ENCODE measurements at places on chromosomes 6 and 20. TPM values are rescaled to one million over a fixed set of nuclear protein-coding genes. Genes with fewer than 3 reads are reported as not detected.

RBM24 gene
- 1.2 TPM for total RNA-seq

TNFRSF21 gene
- total RNA-seq = 46.3 TPM

GRCh38 chr6:124869416-124869815, 92.8 kb upstream of the RNF217 start:
- no peaks in the 10 kb centered on the region for H3K27me3 ChIP-seq
- no peaks in the 10 kb centered on the region for H3K36me3 ChIP-seq
- H3K27ac ChIP-seq = no peak overlapping the region
- no peak for DNase-seq
- H3K4me3 ChIP-seq = no peak overlapping the region

GRCh38 chr6:40947876-40948526, 91.0 kb downstream of the UNC5CL start:
- H3K4me3 ChIP-seq = no peak overlapping the region
- H3K27me3 ChIP-seq = peaks cover 14% of the 10 kb centered on the region
- no peaks in the 10 kb centered on the region for H3K36me3 ChIP-seq
- DNase-seq = no peak
- no peak overlapping the region for H3K27ac ChIP-seq

DNA sequence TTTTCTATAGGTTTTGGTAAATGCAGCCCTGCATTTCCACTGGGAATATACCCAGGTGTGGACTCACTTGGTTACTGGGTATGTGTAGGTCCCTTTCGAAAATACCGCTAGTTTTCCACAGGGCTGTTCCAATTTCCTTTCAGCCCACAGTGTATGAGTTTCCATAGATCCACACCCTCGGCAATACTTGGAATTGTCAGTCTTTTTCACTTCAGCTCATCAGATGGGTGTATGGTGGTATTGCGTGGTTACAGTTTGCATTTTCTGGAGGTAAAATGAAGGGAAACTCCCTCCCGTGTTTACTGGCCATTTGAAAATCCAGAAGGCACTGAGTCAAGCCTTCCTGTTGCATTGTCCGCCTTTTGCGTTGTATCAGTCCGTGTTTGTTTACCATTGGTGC, 453.6 kb downstream of the CDH26 start:
- no peak for DNase-seq
- no peaks in the 10 kb centered on the region for H3K36me3 ChIP-seq
- no peaks in the 10 kb centered on the region for H3K4me1 ChIP-seq
- no peak overlapping the region for H3K4me3 ChIP-seq
- H3K27me3 ChIP-seq = no peaks in the 10 kb centered on the region

- peaks cover 42% of the 10 kb centered on the region for H3K4me1 ChIP-seq
- H3K27me3 ChIP-seq = peaks cover 30% of the 10 kb centered on the region
- H3K4me3 ChIP-seq = no peak overlapping the region
These were observed 71.5 kb downstream of the LYRM2 start for GRCh38 chr6:89566930-89567629.

GRCh38 chr6:151036869-151037680, 171.6 kb downstream of the MTHFD1L start:
- peaks cover 39% of the 10 kb centered on the region for H3K36me3 ChIP-seq
- H3K27ac ChIP-seq = peak overlapping the region; percentile 96
- DNase-seq = no peak
- H3K4me3 ChIP-seq = no peak overlapping the region
- peaks cover 69% of the 10 kb centered on the region for H3K4me1 ChIP-seq

DNA sequence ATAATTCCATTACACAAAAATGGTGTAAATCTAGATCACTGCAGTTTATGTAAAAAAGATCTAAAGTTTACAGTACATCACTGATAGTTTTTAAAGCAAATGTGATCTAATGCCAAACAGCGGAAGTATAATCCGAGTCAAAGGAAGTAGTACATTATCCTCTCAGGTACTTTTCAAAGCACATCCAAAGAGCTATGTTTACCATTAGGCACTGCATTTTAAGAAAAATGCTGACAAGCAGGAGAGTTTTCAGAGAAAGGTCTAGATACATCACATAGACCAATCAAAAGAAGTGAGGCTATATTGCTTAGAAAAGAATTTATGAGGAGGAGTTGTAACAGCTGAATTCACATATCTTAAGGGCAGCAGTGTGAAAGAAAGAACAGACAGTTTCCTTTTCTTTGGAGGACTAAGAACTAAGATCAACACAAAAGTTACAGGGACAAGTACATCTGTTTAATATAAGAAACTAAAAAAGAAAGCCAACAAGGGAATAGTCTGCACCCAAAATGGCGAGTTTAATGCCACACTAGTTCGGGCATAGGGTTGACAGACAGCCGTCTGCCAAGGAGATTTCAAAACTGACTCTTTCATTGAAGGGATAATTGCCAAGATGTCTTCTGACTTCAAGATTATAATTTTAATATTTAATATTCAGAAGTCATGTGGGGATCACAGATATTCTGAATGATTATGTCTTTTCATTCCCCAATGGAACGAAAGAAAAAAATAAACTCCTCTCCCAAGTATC, 1.4 kb downstream of the ZNF184 start:
- peak overlapping the region; percentile 91 for H3K27ac ChIP-seq
- DNase-seq = no peak
- H3K4me1 ChIP-seq = peaks cover 24% of the 10 kb centered on the region
- peak overlapping the region; percentile 89 for H3K4me3 ChIP-seq
- H3K27me3 ChIP-seq = no peaks in the 10 kb centered on the region

DNA sequence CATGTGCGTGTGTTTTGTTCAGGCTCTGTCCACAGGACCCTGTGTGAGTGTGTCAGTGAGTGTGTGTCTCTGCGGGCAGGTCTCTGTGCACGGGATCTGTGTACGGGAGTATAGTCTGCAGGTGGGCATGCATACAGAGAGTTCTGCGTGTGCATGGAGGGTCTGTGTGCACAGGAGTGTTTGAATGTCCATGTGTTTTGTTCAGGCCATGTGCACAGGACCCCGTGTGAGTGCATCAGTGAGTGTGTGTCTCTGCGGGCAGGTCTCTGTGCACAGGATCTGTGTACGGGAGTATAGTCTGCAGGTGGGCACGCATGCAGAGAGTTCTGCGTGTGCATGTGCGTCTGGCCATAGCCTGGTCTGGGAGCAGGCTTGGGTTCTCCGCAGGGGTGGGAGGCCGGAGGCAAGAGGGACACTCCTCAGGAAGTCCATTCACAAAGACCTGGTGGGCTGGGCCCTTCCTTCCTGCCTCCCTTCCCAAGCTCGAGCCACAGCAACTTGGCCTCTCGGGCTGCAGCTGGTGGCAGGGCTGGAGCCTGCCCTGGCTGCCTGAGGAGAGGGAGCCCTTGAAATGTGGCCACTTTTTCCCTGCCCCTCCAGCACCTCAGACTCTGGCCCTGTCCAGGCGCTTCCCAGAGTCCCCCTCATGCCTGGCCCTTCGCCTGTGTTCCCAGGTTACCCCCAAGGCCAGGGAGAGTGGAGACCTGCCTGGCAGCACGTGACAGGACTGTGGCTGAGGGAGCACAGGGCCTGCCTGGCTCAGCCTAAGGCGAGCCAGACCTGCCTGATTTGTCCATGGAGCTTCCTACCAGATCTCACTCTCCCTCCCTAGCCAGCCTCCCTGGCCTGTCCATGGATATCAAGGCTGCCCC, 6.8 kb downstream of the HSPA12B start:
- H3K4me3 ChIP-seq = no peak overlapping the region
- peaks cover 6% of the 10 kb centered on the region for H3K27me3 ChIP-seq
- H3K36me3 ChIP-seq = no peaks in the 10 kb centered on the region

GRCh38 chr6:154909311-154909710, 85.8 kb upstream of the TIAM2 start:
- DNase-seq = no peak
- no peaks in the 10 kb centered on the region for H3K4me1 ChIP-seq
- H3K36me3 ChIP-seq = peaks cover 12% of the 10 kb centered on the region

GRCh38 chr6:39137245-39137644, 22.3 kb upstream of the SAYSD1 start:
- no peaks in the 10 kb centered on the region for H3K36me3 ChIP-seq
- H3K4me1 ChIP-seq = no peaks in the 10 kb centered on the region
- H3K27me3 ChIP-seq = no peaks in the 10 kb centered on the region
- no peak overlapping the region for H3K4me3 ChIP-seq
- peak; percentile 54 for DNase-seq

DNA sequence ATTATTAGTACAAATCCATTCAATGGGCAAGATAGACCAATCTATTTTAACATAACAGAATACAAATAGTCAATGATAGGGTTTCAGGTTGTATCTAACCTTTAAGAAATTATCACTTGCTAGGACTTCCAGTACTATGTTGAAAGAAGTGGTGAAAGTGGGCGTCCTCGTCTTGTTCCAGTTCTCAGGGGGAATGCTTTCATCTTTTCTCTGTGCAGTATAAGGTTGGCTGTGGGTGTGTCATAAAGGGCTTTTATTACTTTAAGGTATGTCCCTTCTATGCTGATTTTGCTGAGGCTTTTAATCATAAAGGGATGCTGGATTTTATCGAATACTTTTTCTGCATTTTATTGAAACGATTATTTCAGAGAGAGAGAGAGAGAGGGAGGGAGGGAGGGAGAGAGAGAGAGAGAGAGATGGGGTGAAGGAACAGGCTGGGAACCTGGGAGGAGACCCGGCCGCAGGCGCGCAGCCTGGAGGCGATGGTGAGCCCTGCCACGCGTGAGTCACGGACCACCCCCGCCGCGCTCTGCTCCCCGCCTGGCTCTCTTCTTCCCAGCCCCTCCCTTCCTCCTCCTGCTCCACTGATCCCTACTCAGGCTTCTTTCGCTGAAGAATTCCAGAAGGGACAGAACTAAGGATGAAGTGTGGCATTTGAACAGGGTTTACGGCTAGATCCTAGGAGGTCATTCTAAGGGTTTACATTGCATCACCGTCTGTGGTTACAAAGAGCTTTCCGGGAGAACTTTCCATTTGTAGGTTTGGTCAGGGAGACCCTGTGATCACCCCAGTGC, 45.5 kb upstream of the HLA-E start:
- no peak overlapping the region for H3K27ac ChIP-seq
- H3K4me1 ChIP-seq = no peaks in the 10 kb centered on the region
- no peaks in the 10 kb centered on the region for H3K36me3 ChIP-seq

DNA sequence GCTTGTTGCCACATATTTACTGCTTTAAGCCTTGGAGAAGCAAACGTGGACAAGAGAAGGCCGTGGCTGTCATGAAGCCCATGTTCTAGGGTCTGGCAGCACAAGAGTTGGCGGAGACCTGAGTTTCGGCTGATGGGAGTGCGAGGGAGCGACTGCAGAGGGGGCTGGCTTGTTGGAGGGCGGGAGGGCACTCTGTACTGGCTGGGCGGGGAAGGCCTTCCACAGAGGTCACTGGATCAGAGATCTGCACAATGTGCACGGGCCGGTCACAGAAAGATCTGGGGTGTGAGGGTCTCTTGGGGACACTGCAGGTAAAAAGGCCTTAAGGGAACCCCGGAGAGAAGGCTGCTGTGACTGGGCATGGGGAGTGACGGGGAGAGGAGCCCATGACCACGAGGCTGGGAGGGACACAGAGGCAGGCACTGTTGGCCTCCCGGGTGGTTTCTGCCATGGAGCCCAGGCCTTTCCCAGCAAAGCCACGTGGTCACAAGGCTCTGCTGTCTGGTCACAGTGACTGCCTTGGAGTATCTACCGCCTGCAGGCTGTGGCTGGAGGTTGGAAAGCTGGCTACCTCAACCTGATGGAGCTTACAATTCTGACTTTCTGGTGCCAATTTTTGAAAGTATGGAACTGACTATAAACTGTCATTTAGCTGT, 23.8 kb downstream of the FOXC1 start:
- H3K4me1 ChIP-seq = no peaks in the 10 kb centered on the region
- DNase-seq = no peak

DNA sequence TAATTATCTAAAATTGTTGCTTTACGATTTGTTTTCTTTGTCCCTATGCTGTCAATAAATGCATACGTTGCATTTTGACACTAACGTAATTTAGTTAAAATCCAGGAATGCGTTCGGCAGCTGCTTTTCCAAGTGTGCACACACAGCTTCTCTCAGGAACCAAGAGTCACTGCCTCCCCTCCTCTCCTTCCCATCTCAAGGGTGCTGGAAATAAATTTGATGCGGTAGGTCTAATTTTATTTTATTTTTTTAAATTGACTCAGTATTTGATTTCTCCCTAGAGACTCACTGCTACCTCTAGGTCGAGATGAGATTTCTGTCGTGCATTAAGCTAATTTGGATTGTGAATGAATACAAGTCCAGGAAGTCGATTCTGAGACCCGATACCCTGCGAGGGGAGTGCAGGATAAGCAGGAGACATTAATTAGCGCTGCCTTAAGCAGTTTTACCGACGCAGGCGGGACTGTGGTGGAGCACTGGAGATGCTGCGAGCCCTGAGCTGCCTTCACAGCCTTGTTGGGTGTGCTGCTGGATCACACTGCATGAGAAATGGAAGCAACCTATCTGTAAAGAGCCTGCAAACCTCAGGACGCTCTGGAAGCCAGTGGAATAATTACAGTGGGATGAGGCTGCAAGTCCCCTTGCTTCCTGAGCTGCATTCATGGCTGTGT, 381.2 kb downstream of the C6orf118 start:
- no peak overlapping the region for H3K4me3 ChIP-seq
- DNase-seq = no peak
- no peaks in the 10 kb centered on the region for H3K36me3 ChIP-seq
- no peak overlapping the region for H3K27ac ChIP-seq
- H3K4me1 ChIP-seq = no peaks in the 10 kb centered on the region

GRCh38 chr20:37596890-37597536, 69.3 kb upstream of the BLCAP start:
- H3K27me3 ChIP-seq = peaks cover 2% of the 10 kb centered on the region
- no peaks in the 10 kb centered on the region for H3K4me1 ChIP-seq
- H3K27ac ChIP-seq = no peak overlapping the region
- no peak overlapping the region for H3K4me3 ChIP-seq
- H3K36me3 ChIP-seq = no peaks in the 10 kb centered on the region

- peaks cover 22% of the 10 kb centered on the region for H3K4me1 ChIP-seq
- H3K27me3 ChIP-seq = no peaks in the 10 kb centered on the region
- peaks cover 38% of the 10 kb centered on the region for H3K36me3 ChIP-seq
- no peak overlapping the region for H3K4me3 ChIP-seq
- DNase-seq = peak; percentile 88
- no peak overlapping the region for H3K27ac ChIP-seq
These were observed 23.9 kb downstream of the RPRD1B start for GRCh38 chr20:38057351-38057972.

DNA sequence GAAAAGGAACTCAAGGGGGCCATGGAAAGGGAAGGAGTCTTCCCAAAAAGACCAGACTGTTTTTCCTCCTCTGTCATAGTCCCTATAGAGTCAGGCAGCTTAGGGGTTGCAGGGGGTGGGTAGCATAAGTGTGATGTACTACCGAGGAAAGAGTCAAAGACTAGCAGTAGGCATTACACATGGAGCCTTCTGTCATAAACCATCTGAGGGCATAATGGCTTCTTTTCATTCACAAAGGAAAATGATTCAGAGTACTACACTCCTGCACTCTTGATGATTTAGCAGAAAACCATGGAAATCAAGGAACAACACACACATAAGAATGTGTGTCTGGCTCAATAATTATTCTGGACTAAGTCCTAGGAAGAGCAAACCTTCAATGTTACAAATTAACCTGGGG, 14.9 kb downstream of the PLN start:
- H3K27me3 ChIP-seq = no peaks in the 10 kb centered on the region
- no peak overlapping the region for H3K4me3 ChIP-seq

GRCh38 chr20:19806806-19807190, 48.7 kb downstream of the RIN2 start:
- no peaks in the 10 kb centered on the region for H3K36me3 ChIP-seq
- H3K4me3 ChIP-seq = no peak overlapping the region
- no peak for DNase-seq
- H3K27me3 ChIP-seq = no peaks in the 10 kb centered on the region
- H3K27ac ChIP-seq = no peak overlapping the region

GRCh38 chr6:114418304-114418972, 75.6 kb upstream of the HS3ST5 start:
- DNase-seq = no peak
- H3K27me3 ChIP-seq = no peaks in the 10 kb centered on the region
- H3K27ac ChIP-seq = no peak overlapping the region
- peaks cover 12% of the 10 kb centered on the region for H3K4me1 ChIP-seq
- H3K36me3 ChIP-seq = no peaks in the 10 kb centered on the region
- H3K4me3 ChIP-seq = no peak overlapping the region

Measured in HepG2 (cell line).